ENCODE measurements at places on chromosomes 7 and 10.

DNA sequence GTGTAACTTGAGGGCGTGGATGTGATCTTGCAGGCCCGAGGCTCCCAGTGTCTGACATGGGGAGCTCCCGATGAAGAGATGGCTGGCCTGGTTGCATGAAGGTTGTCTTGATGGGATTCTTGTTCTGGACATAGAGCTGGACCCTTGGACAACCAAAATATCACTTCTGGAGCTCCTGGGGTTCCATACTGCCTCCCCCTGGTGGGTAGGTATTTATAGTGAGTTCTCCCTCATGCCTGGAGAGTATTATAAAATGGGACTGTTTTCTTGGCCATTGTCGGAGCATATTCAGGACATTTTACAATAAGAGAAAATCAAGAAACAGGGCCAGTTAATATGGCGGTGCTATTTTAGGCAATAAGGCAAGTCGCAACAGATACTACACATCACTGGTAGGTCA is 32.6 kb upstream of the GIMAP8 start:
- no peak for DNase-seq

DNA sequence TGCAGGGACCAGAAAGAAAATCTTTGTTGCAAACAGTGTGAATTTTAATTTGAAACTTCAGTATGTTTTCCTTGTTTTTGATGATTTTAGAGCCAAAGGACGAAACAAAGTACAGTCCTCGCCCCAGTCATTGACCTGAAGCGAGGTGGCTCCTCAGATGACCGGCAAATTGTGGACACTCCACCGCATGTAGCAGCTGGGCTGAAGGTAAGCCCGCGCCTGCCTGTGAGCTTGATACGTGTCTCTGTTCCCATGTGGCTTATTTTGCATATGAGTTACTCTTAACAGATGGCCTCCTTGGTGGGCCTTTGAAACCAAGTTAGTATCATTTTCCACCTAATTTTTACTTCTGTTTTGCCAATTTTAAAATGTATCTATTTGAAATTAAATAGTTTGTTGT is 12.3 kb downstream of the RBM17 start:
- no peak for DNase-seq

DNA sequence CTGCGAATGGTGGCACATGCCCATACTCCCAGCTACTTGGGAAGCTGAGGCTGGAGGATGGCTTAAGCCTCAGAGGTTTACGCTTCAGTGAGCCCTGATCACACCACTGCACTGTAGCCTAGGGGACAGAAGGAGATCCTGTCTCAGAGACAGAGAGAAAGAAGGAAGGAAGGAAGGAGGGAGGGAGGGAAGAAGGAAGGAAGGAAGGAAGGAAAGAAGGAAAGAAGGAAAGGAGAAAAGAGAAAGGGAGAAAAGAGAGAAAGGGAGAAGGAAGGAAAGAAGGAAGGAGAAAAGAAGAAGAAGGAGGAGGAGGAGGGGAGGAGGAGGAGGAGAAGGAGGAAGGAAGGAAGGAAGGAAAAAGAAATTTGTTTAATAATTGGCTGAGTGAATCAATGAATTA is 13.0 kb upstream of the SAR1A start:
- DNase-seq: no peak

GRCh38 chr10:22720667-22721066 is 6.3 kb upstream of the PIP4K2A start:
- DNase-seq: no peak

- DNase-seq: no peak
These were observed 35.2 kb downstream of the ZNF487 start for GRCh38 chr10:43471935-43472720.

Measured in NCI-H2107 (cell line).